Activated CD8-positive, alpha-beta T cell treated with anti-CD3 and anti-CD28 coated beads, Interleukin-2, amount 10 ng/mL, durations not matched to agents 7 days and 5 days (primary cell): ENCODE measurements at places on chromosomes 12 and 14.

DNA sequence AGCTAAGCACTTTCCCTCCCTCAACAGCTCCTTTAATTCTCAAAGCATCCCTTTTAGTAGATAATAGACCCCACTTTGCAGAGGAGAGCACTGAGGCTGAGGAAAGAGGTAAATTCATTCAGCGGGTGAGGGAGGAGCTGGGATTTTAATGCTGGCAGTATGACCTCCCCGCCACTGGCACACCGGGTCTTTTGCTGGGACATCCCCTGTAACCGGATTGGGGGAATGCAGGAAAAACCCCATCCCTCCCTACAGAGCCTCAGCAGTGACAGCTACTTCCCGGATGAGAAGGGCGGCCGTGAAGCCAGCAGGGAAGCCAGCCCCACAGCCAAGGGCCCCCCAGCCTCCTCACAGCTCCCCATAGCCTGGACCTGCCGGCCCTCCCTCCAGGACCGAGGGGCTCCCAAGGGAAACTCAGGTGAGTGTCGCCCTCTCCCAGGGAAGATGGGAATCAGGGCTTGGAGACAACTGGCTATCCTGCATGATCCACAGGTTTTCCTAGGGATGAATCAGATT lies 12.1 kb downstream of the ZBTB39 start:
- no peak overlapping the region for H3K4me3 ChIP-seq
- H3K36me3 ChIP-seq, result peaks cover 7% of the 10 kb centered on the region
- H3K27me3 ChIP-seq, result peaks cover 3% of the 10 kb centered on the region
- DNase-seq, result no peak
- peaks cover 21% of the 10 kb centered on the region for H3K4me1 ChIP-seq

- peaks cover 11% of the 10 kb centered on the region for H3K4me1 ChIP-seq
- peaks cover 42% of the 10 kb centered on the region for H3K36me3 ChIP-seq
- no peak for DNase-seq
- H3K4me3 ChIP-seq, result no peak overlapping the region
These were observed 68.3 kb upstream of the AMN start for GRCh38 chr14:102854091-102854703.

- no peaks in the 10 kb centered on the region for H3K36me3 ChIP-seq
- no peak overlapping the region for H3K4me3 ChIP-seq
- H3K4me1 ChIP-seq, result no peaks in the 10 kb centered on the region
- peaks cover 5% of the 10 kb centered on the region for H3K27me3 ChIP-seq
- no peak for DNase-seq
- no peak overlapping the region for H3K27ac ChIP-seq
These were observed 15.2 kb upstream of the PLEKHG6 start for GRCh38 chr12:6295094-6295811.

DNA sequence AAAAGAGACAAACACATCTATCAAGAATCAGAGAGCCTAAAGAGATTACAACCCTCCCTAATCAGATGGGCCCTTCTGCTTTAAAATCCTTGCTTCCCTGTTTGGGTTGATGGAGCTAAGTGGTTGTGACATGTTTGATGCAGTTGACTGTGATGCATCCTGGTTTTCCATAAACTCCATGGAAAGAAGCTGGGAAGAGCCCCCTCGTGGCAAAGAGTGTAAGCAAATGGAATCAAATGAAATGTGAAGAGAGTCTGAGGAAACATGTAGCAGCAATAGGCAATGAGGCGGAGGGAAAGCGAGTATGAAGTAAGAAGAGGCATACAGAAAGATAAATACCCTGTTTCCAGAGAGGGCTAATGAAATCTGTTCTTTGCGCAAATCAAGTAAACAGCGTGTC lies 70.4 kb upstream of the SLCO1C1 start:
- H3K27me3 ChIP-seq, result no peaks in the 10 kb centered on the region
- no peak for DNase-seq
- H3K27ac ChIP-seq, result no peak overlapping the region

GRCh38 chr12:48334808-48335207 lies 15.9 kb downstream of the ZNF641 start:
- H3K36me3 ChIP-seq, result peaks cover 7% of the 10 kb centered on the region
- no peak for DNase-seq

DNA sequence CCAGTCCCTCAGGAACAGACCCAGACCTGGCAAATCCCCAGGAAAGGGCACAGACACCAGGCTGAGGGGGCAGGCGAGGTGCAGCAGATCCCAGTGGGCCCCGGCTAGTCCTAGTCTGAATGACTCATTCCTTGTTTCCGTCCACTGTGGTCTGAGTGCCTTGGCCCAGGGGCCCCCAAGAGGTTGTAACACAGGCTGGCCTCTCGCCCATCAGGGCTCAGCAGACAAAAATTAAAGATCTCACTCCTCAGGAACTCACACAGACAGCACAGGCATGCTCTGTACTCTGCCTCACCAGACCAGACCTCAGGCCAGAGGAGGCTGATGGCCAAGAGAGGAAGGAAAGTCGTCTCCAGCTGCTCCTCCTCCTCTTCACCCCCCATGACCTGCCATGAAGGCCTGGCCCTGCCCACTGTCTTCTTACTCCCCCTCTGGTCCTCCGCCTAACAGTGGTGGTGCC lies 7.7 kb upstream of the LTBP2 start:
- H3K36me3 ChIP-seq, result no peaks in the 10 kb centered on the region
- H3K4me1 ChIP-seq, result peaks cover 54% of the 10 kb centered on the region
- H3K27me3 ChIP-seq, result peaks cover 59% of the 10 kb centered on the region
- H3K4me3 ChIP-seq, result no peak overlapping the region

- peak overlapping the region; percentile 77 for H3K27ac ChIP-seq
- no peak overlapping the region for H3K4me3 ChIP-seq
- peaks cover 75% of the 10 kb centered on the region for H3K4me1 ChIP-seq
These were observed 77.6 kb upstream of the FUT8 start for GRCh38 chr14:65334765-65335410.

DNA sequence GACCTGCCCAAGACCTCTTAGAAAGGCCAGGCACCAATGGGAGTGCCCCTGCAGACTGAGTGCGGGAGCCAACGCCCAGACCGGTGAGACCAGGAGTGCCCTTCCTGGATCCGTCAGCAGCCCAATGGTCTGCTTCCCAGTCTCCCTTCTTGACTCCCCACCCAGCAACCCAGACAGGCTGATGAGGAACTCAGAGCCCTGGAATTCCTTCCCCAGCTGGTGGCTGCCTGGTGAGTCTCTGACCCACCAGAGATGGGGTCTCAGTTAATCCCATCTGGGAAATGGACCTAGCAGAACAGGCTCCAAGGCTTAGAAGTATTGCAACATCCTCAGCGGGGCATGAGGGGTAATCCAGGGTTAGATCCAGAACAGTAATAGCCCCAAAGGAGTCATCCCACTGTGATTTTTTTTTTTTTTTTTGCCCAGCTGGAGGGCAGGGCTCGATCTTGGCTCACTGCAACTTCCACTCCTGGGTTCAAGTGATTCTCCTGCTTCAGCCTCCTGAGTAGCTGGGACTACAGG lies 1.5 kb upstream of the RASAL1 start:
- DNase-seq, result no peak
- H3K4me1 ChIP-seq, result peaks cover 16% of the 10 kb centered on the region
- no peak overlapping the region for H3K27ac ChIP-seq
- H3K27me3 ChIP-seq, result peaks cover 5% of the 10 kb centered on the region
- no peak overlapping the region for H3K4me3 ChIP-seq
- no peaks in the 10 kb centered on the region for H3K36me3 ChIP-seq

DNA sequence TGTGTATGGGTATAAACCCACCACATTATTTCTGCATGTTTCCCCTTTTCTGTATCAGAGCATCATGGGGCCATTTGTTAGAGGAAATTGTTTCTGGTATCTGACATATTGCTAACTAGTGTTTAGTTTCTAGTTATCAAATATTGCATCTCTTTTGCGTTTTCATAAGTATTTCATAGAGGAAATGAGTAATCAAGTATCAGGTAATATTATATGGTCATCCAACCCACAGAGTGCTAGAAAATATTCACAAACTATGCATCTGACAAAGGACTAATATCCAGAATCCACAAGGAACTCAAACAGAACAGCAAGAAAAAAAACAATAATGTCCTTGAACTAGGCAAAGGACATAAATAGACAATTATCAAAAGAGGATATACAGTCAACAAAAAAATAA lies 258.9 kb upstream of the LRIG3 start:
- H3K4me1 ChIP-seq, result no peaks in the 10 kb centered on the region
- H3K27ac ChIP-seq, result no peak overlapping the region
- no peak overlapping the region for H3K4me3 ChIP-seq

GRCh38 chr12:12764824-12765223 lies 20.6 kb upstream of the APOLD1 start:
- no peaks in the 10 kb centered on the region for H3K27me3 ChIP-seq
- H3K4me3 ChIP-seq, result no peak overlapping the region
- H3K4me1 ChIP-seq, result no peaks in the 10 kb centered on the region
- peaks cover 37% of the 10 kb centered on the region for H3K36me3 ChIP-seq
- no peak overlapping the region for H3K27ac ChIP-seq

GRCh38 chr14:62654641-62655040 lies 390.6 kb downstream of the KCNH5 start:
- H3K27me3 ChIP-seq, result no peaks in the 10 kb centered on the region
- no peak overlapping the region for H3K4me3 ChIP-seq
- no peak overlapping the region for H3K27ac ChIP-seq

DNA sequence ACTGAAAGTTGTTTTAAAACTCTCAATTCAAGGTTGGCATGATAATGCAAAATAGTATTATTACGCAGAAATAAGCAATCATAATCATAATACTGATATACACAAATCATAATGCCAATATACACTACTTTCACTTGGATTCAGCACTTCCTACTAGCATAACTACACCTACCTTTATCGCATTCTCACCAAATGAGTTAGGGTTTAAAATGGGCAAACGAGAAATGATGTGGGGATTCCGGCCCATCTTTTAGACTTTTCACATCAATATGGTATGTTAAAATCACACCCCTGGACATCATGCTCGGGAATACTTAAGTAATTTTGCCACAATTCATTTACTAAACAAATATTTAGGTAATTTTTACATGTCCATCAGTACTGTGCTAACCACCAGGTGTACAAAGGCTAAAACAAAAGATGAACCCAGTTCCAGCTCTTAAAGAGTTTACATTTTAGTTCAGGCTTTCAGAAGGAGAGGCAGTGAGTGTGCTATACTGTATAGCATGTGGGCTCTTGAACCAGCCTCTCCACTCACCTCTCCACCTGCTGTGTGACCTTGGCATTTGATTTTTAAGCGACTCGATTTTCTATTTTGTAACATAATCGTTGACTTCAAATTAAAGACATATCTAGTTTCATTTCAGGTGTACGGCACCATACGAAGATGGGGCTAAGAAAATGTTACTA lies 1.1 kb upstream of the USP15 start:
- peaks cover 42% of the 10 kb centered on the region for H3K4me1 ChIP-seq
- no peaks in the 10 kb centered on the region for H3K27me3 ChIP-seq
- peaks cover 37% of the 10 kb centered on the region for H3K36me3 ChIP-seq
- peak overlapping the region; percentile 90 for H3K4me3 ChIP-seq
- peak overlapping the region; percentile 96 for H3K27ac ChIP-seq

DNA sequence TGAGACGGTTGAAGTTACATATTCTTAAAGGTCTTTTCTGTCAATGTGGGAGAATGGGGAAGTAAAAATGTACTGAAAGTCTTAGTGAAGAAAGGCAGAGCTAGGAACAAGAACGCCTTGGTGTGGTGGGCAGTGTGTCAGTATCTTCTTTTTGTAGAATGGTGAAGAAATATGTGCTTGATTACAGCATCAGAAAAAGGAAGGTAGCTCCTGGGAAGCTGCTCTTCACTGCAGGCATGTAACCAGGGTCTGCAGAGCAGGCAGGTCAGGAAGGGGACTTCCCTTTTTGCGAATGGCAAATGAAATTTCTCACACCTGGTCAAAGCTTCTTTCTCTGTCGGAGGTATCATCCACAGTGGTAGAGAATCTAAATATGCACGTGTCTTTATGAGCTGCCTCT lies 226.2 kb downstream of the ADAMTS20 start:
- no peak for DNase-seq
- no peak overlapping the region for H3K4me3 ChIP-seq
- no peaks in the 10 kb centered on the region for H3K27me3 ChIP-seq
- H3K27ac ChIP-seq, result no peak overlapping the region
- H3K4me1 ChIP-seq, result no peaks in the 10 kb centered on the region
- H3K36me3 ChIP-seq, result no peaks in the 10 kb centered on the region

DNA sequence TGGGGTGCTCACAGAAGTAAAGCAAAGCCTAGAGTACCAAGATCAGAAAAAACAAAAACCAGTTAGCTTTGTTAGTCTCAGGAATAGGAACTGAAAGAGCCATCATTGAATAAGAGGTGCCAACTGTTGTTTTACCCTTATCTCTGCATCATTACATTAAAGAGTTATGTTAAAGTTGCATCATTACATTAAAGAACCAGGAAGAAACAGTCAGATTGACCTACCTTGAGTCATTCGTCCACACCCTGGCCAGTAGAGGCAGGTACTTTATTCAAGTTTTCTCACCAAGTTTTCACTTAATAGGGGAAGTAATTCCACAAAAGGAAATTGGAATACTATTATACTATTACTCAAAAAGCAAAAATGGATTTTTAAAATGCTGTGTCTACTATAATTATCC lies 121.7 kb upstream of the CNOT2 start:
- no peak overlapping the region for H3K27ac ChIP-seq
- no peak overlapping the region for H3K4me3 ChIP-seq
- peaks cover 2% of the 10 kb centered on the region for H3K27me3 ChIP-seq

- H3K4me3 ChIP-seq, result no peak overlapping the region
- no peak for DNase-seq
- H3K27ac ChIP-seq, result no peak overlapping the region
- peaks cover 35% of the 10 kb centered on the region for H3K27me3 ChIP-seq
- no peaks in the 10 kb centered on the region for H3K36me3 ChIP-seq
- no peaks in the 10 kb centered on the region for H3K4me1 ChIP-seq
These were observed 38.1 kb downstream of the ESRRB start for GRCh38 chr14:76413962-76414600.

DNA sequence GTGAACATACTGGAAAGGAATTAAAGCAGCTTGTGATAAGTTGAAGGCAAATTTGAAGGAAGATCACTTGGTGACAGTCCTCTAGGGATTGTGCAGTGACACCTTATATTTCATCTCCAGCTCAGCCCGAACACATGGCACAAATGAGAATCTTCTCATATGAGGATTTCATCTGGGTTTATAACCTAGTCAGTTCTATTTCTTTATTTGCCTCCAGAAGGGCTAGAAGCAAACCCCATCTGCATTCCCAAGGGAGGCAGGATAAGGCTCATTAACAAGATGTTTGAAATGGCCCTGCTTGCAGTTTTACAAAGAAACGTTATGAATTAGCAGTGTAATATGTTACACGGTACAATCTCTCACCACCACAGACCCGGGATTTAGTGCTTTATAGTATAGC lies 90.7 kb upstream of the KRR1 start:
- DNase-seq, result no peak
- H3K27ac ChIP-seq, result no peak overlapping the region
- no peaks in the 10 kb centered on the region for H3K4me1 ChIP-seq
- no peaks in the 10 kb centered on the region for H3K36me3 ChIP-seq

GRCh38 chr12:107320033-107320928 lies 226.9 kb upstream of the CRY1 start:
- peak overlapping the region; percentile 88 for H3K4me3 ChIP-seq
- peak; percentile 89 for DNase-seq
- peaks cover 13% of the 10 kb centered on the region for H3K27me3 ChIP-seq
- H3K36me3 ChIP-seq, result peaks cover 2% of the 10 kb centered on the region
- peak overlapping the region; percentile 97 for H3K27ac ChIP-seq

DNA sequence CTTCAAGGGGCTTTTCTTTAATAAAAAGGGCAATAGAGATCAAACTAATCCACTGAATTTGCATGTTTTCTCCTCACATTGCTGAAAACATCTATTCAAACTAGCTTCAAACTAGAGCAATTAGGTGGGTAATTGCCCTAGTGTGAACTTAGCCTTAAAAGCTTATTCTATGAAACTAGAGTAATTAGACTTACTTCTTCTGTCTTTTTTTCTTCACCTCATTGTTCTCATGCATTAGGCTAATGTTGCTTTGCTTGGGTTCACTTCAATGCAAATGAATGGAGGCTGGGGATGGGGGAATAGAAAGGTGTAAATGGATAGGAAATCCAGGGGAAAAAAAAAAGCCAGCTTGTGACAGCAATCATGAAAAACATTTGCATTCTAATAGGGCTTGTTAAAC lies 414.8 kb upstream of the LMO3 start:
- no peaks in the 10 kb centered on the region for H3K27me3 ChIP-seq
- no peak overlapping the region for H3K27ac ChIP-seq
- no peaks in the 10 kb centered on the region for H3K36me3 ChIP-seq
- H3K4me3 ChIP-seq, result no peak overlapping the region
